ENCODE measurements at places on chromosomes 4 and X.

DNA sequence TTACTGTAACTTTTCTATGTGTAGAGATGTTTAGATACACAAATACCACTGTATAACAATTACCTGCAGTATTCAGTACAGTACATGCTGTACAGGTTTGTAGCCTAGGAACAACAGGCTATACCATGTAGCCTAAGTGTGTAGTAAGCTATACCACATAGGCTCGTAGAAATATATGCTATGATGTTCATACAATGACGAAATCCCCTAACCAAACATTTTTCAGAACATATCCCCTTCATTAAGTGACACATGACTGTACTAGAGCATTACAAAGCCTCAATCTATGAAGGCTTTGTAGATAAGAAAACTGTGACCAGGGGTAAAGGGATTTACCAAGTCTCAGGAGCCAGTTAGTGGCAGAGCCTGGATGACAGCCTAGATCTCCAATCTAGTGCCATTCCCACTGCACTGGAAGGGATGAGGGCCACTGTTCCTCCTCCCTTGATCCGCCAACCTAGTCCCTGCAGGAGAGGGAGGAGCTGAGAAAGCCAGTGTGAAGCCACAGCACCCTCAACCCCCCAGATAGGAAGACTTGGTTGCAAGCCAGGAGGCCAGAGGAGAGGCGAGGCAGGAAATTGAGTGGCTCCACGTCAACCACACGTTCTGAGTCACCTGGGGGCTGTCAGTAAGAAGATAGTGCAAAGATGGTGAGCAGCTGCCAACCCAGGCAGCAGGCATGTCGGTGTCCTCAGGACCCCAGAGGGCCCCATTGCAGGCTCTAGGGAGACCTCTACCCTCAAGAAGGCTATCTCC, 227.7 kb downstream of the BCOR start:
- DNase-seq: no peak

GRCh38 chr4:162535121-162535520, 371.3 kb upstream of the FSTL5 start:
- DNase-seq: no peak

GRCh38 chr4:76881375-76881774, 16.6 kb downstream of the SOWAHB start:
- DNase-seq: no peak

DNA sequence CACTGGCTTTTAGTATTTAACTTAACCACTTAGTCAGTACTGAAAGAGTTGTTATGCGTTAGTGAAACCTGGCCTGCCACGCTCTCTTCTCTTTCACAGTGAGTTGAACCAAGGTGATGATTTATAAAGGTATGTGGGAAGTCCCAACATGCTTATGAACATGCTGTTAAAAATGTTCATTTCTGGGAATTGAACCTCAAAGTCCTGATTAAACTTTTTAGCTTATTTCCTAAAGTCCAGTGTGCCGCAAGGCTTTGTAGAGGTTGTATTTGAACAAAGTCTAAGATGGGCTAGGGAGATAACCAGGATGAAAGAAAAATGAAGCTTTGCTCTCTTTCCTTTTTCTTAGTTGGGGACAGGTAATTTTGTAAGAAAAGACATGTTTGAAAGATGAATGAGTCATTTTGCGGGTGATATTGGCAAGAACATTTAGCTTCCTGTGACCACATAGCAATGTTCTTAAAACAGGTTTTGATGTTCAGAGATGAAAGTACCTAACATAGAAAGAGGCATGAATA, 270.3 kb downstream of the DTHD1 start:
- DNase-seq: no peak

DNA sequence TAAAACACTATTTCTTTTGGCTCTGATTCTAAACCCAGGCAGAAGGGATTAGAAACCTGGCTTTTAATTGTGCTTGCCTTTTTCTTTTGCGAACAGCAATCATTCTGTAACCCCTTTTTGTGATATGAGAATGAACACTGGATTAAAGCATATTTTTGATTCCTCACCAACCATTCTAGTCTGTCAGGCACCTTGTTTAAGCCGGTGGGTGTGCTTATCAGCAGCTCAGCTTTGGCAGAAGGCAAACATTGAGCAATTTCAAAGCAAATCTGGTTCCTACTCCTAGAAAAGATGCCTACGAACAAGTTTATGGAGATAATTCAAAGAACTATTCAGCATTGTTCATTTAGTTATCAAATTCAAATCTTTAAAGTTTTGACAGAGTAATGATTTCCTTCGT, 265.1 kb upstream of the FAM241A start:
- DNase-seq: no peak

- no peak for DNase-seq
Observed at GRCh38 chr4:40747207-40747835, 2.4 kb upstream of the NSUN7 start.

GRCh38 chrX:13702111-13702789, 13.3 kb downstream of the RAB9A start:
- DNase-seq: no peak

DNA sequence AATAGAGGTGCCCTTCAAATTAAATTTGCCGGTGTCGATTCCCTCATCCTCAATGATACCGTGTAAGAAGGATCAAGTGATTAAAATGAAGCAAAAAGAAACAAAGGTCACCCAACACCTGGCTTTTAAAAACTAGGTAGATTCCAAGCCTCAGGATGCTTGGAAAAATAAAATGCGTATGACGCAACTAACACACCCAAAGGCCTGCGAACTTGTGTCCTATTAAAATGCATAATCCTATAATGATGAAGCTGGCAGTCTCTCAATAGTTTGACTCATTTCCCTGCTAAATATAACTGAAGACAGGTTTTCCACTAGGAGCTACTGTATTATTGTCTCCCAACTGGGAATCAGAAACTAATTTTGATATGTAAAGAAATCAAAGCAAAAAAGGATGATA, 263.2 kb downstream of the DHX15 start:
- DNase-seq: no peak

- no peak for DNase-seq
Observed at GRCh38 chr4:73429826-73430587, 6.0 kb upstream of the AFP start.

GRCh38 chr4:16206301-16206700, 20.0 kb downstream of the TAPT1 start:
- no peak for DNase-seq

GRCh38 chrX:78074088-78074487, 30.0 kb upstream of the PGK1 start:
- no peak for DNase-seq

DNA sequence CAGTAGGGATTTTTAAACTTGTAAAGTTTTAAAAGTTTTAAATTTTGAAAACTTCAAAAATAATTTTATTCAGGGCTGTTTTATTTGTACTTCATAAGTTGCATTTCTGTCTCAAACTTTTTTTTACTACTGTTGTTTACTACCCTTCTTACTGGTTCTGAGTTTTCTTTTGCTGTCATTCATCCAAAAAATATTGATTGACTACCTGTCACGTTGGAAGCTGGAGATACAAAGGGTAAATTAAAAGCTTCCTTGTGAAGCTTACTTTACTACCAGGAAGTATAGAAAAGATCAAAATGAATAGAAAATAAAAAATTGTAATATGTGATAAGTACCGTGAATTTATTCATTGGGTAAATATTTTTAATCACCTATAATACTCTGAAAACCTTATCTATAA, 49.4 kb upstream of the MCUB start:
- no peak for DNase-seq

DNA sequence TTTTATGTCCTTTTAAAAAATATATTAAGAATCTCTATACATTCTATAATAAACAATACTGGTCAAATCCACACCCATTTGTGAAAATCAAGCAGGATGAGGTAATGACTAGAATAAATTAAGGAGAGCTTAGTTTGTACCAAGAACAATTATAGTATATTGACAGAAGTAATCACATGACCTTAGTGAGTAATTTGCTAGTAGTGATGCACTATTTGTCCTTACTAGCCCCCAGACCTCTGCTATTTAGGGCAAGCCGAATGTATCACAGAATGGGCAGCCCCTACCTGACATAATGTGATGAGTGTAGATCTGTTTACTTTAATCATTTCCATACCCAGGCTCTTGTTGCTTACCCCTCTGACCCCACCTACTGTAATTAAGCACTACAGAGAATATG, 15.8 kb downstream of the ATP1B4 start:
- DNase-seq: no peak

GRCh38 chr4:98374643-98375042, 113.5 kb downstream of the RAP1GDS1 start:
- DNase-seq: no peak

DNA sequence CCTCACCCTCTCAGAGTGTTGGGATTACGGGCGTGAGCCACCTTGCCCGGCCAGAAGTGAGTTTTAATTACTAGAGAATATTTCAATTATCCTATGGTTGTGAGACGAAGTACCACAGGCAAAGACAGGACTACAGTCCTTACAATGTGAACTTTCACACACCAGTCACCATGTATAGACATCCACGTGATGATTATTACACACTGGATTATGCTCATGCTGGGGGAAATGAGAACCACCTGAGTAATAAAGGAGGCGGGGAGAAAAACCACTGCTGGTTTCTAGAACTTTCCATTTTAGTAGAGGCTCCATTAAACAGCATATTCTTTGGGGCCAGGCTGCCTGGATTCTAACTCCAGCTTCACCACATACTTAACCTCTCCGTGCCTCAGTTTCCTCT, 42.5 kb upstream of the TLR2 start:
- DNase-seq: no peak

GRCh38 chr4:150814873-150815272, 200.2 kb downstream of the LRBA start:
- DNase-seq: no peak

DNA sequence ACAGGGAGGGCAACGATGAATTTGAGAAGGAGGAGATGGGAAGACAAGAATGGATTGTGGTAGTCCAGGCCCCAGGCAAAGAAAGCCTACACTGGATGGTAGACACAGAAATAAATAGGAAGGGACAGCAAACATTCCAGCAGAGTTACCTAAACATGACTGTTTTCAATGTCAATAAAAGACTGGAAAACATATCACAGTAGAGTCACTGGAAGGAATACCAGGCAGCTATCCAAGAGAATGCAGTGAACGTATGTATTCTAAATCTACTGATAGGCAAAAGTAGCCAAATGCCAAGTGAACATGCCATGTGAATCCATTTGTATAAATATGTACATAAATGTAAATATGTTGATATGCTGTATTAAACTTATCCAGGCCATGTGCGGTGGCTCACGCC, 183.0 kb downstream of the PALLD start:
- no peak for DNase-seq

DNA sequence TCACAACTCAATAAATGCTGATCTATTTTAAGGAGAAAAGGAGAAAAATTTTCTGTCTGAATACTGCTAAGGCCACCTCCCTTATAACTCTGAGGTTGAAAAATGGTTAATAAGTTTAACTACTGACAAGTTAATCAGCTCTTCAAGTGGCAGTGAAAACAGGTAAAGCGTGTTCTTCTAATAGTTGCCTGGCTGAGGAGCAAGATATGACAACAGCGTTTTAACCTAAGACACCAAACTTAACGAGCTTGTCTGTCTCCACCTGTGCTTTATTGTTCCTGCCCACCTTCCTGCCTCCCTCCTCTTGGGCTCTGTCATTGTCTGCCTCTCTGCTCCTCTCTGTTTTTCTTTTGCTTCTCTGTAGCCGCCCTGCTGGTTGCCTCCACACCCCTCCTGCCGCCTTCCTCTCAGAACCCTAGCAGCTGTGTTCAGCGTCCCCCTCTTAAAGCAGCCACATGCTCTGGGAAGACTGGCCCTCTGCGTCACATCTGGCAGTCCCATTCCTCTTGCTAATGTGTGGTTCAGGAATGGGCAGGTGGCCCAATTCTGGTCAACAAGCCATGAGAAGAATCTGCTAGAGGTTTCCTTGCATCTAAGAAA, 4.3 kb upstream of the TSPAN5 start:
- DNase-seq: no peak

- DNase-seq: peak; percentile 31
Observed at GRCh38 chr4:190014771-190015537, 12.1 kb downstream of the FRG2 start.

GRCh38 chr4:138113819-138114400, 128.2 kb downstream of the SLC7A11 start:
- no peak for DNase-seq

DNA sequence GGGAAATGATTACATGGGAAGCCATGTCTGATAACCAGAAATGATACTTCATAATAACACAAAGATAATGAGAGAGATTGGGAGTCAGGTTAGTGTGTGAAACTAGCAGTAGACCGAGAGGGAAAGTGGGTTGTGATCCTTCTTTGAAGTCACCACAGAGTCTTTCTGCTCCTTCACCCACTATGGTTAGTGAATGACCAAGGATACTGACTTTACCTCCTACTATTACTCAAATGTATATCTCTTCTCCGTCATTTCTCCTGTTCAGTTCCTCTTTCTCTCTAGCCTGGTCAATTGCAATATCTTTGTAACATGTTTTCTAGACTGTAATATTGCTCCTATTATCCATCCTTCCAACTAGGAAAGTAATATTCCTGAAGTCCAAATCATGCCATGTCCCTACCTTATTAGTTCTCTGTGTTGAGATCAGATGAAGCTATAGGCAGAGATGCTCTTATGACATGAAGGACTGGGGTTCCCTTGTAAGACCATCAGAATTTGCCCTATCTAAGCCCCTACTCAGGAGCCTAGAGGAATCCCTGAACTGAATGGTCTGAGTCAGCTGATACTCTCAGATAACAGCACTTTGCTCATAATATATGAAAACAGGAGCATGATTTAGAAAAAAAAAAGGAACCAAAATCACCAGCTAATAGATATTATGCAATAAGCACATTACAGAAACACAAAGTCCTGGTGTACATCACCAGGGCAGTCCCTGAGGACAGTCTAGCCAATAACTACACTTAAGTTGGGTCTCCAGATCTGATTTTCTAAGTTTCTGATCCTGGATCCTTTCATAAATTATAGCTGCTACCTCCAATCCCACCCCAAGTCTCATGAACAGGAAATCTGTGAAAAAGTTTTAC, 81.2 kb downstream of the SHROOM3 start:
- DNase-seq: no peak

- no peak for DNase-seq
Observed at GRCh38 chrX:30951003-30951402, 61.9 kb upstream of the TAB3 start.

DNA sequence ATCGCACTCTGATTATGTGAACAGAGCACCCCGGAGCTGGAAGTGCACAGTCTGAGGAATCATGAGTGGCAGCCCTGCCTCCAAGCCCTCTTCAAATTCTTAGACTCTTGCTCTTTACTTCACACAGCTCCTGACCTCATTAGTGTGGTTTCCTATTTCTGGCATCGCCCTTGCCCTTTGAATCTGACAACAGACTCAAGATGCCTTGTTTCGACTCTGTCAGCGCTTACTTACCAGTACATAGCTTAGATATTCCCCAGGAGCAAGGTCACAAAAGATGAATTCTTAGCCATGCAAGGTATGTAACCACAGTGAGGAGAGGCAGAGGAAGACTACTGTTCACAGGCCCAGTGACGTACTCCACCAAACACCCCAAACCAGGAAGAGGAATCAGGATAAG, 167.2 kb downstream of the KDR start:
- no peak for DNase-seq

GRCh38 chr4:68927165-68927564, 24.4 kb downstream of the UGT2A3 start:
- DNase-seq: no peak

GRCh38 chr4:79632114-79632513, 224.1 kb upstream of the GK2 start:
- DNase-seq: no peak

- no peak for DNase-seq
Observed at GRCh38 chrX:4243759-4244158, 530.3 kb upstream of the PRKX start.

GRCh38 chrX:12363216-12363615, 224.9 kb downstream of the FRMPD4 start:
- no peak for DNase-seq

GRCh38 chr4:83389037-83389720, 54.5 kb upstream of the HPSE start:
- DNase-seq: no peak

- DNase-seq: no peak
Observed at GRCh38 chrX:55004231-55004630, 4.1 kb downstream of the APEX2 start.
